Cerebellar cortex (tissue), 1 donor: ENCODE measurements at places on chromosomes 2 and 18.

DNA sequence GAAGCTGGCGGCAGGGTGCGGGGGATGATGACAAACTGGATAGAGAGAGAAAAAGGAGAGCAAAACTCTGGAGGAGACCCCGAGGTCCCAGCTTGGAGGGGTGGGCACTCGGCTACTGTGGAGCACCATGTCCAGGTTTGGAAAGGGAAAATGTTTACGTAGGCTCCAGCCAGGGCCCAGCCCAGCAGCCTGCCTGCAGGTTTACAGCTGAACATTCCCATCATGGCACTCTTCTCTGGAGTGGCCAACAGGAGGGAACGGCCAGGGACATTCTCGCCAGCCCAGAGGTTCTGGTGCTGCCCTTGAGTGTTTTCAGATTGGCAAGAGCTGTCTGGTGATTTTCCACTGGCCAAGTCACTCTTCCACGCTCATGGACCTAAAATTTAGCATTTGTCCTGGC, 262.9 kb upstream of the TCF4 start:
- no peak for DNase-seq

- no peak for DNase-seq
Measured at GRCh38 chr2:120862201-120863060, 126.8 kb downstream of the GLI2 start.

DNA sequence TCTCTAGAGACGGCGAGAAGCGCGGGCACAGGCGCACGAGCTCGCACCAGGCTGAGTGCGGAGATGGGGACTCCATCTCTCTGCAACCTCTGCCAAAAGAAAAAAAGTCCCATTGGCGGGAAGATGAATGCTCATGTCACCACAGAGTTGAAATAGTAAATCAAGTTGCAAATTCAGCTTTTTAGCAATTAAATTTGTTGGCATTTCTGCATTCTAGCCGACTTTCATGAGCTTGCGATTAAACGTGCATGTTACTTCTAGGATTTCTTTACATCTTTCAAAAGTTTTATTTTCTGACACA, 588 bp downstream of the CHAC2 start:
- peak; percentile 60 for DNase-seq

- peak; percentile 60 for DNase-seq
Measured at GRCh38 chr18:55588111-55588869, at the start of gene TCF4. TSS of gene TCF4 (minus strand) at chr18:55588192. CDS start at chr18:55587116, 1,076 bp downstream.

GRCh38 chr2:214311031-214311533, 99.8 kb upstream of the VWC2L start:
- no peak for DNase-seq

GRCh38 chr2:145875016-145875415, 1355.1 kb upstream of the ZEB2 start:
- DNase-seq = no peak

- peak; percentile 3 for DNase-seq
Measured at GRCh38 chr2:236503100-236503499, 66.5 kb upstream of the ACKR3 start.
